ENCODE measurements at places on chromosomes 16 and 17.

DNA sequence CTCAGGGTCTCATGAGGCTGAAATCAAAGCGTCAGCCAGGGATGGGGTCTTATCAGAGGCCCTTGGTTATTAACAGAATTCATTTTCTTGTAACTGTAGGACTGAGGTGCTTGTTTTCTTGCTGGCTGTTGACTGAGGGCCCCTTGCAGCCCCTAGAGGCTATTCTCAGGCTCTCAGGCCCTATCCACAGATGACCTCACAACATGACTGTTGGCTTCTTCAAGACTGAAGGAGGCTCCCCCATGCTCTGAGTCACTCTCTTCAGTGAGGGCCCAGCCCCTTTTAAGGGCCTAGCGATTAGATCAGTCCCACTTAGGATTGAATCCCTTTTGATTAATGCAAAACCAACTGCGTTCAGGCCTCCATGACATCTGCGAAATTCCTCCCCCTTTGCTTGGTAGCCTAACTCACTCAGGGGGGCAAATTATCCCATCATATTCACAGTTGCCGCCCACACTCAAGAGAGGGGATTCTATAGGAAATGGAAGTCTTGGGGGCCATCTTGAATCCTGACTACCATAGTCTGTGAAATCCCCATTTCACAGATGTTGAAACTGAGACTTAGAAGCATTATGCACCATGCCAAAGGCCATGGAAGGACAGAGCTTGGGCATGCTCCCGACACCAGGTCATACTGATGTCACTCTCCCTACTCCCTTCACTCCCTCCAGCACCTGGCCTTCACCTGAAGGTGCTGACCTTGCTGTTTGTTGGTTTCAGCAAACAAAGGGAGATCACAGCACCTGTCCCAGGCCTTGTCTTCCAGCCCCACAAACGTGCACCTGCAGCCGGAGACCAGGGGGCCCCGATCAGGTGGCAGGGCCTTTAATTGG lies 592.3 kb downstream of the MAF start:
- DNase-seq = peak; percentile 66

GRCh38 chr16:50393416-50393815 lies 24.6 kb upstream of the BRD7 start:
- peak; percentile 17 for DNase-seq

GRCh38 chr16:88058136-88058535 lies 106.9 kb downstream of the BANP start:
- DNase-seq = no peak

DNA sequence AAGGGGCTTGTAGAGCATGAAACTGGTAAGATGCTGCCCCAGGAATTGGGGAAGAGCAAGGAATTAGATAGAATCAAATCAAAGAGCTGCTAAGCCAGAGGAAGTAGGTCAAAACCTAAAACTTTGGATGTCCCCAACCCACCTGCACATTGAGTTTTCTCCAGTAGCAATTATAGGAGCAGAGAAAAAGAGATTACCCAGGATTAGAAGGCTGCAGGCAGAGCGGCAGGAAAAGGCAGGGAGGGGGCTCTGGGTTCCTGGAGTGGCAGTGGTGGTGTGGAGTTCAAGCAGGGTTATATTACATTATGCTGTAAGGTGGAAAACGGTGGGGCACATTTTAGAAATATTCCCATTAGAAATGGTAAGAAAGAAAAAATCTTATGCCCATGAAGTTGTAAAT lies 68.3 kb downstream of the KSR1 start:
- DNase-seq = no peak

DNA sequence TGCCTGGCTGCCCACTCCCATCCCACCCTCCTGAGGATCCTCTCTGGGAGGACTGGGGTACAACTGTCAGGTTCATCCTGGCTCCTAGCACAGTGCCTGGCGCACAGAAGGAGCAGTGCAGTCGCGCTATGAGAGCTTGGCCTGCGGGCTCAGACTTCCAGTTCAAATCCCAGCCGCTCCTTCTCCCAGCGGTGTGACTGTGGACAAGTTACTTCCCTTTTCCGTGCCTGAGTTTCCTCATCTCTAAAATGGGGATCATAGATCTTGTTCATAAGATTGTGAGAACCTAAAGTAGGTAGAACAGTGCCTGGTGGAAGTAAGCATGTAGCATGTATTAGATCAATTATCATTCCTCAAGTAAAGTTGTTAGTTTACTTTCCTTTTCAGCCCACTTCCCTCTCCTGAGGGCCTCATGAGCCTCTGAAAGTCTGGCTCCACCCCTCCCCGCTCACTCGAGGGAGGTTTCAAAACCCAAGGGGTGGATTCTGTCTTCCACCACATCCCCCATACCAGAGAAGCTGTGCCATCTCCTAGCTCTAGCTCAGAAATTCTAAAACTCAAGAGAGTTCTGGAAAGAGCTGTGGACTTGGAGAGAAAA lies 19.9 kb upstream of the COL1A1 start:
- no peak for DNase-seq

DNA sequence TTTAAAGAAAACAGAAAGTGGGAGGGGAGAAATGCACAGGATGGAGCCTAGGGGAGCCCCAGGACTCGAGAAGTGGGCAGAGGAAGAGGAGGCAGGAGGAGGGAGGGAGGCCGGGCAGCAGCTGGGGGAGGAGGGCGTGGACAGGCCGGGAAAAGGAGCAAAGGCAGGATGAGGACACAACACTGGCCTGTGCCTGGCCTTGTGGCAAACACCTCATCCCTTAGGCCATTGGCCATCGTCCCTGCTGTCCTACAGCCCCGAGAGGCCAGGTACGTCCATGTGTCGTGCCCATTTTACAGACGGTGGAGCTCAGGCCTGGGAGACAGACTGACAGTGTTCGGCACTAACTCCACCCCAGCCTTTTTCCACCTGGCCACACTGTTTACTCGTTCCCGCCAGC lies 15.9 kb downstream of the JPH3 start:
- DNase-seq = no peak

GRCh38 chr17:17570140-17570797 lies 21.2 kb downstream of the PEMT start:
- no peak for DNase-seq

DNA sequence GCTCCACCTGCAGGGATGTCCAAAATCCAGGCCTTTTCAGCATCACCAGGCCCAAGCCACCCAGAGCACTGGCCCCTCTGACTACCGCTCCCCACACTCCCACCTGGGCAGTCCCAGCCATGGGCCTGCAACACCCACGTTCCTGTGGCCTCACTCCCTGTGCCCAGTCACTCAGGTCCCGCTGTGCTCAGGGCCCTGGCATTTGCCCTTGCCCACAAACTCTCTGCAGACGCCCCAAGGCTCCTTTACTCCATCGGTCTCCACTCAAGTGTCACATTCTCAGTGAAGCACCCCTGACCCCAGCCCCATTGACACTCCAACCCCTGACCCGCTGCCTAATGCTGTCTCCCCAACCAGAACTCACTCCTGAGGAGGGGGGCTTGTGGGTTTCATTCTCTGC lies 23.6 kb downstream of the MPG start:
- DNase-seq = no peak

DNA sequence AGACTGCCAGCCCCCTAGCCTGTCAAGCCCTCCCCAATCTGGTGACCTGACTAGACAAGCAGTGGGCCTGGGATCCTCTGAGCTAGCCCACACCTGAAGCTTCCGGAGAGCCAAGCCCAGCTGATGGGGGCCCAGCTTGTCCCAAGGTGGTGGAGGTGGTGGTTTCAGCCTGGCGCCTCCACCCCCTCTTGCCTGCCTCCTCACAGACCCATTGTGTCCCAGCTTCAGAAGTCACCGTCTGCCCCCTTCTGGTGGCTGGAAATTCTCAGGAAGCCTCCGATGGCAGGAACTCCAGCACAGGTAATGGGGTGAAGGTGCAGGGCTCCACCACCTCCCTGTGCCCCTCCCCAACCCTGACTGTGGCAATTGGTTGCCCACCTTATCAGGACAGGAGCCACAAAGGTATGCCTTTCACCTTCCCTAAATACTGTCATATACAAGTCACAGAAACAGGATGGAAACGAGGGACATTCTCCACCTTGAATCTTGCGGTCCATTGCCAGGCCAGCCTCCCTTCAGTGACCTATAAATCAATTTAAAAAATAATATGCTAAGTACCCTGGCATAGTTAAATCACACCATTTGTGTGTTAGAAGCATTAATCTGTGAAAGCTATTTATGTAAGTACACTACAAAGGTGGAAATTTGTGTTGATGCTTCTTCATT lies 66.0 kb upstream of the ZNF423 start:
- DNase-seq = peak; percentile 69

- no peak for DNase-seq
These were observed 199.3 kb downstream of the CDH8 start for GRCh38 chr16:61836804-61837393.
